ENCODE measurements at places on chromosomes 4 and X.

DNA sequence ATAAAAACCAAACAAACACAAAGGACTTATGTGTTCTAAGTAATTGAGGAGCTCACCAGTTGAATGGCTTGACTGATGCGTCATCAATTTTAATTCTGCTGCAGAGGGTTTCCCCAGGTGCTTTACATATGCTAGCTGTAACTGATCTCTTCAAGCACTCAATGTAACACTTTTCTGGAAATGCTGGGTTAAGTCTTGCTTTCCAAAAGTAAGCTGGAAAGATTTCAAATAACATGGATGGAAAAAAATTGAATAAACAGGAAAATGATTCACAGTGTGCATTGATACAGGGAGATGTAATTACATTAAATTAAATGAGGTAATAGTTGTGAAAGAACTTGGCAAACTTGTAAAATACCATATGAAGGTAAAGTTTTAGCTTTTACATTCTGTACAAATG, 186.7 kb upstream of the WDFY3 start:
- DNase-seq = no peak

DNA sequence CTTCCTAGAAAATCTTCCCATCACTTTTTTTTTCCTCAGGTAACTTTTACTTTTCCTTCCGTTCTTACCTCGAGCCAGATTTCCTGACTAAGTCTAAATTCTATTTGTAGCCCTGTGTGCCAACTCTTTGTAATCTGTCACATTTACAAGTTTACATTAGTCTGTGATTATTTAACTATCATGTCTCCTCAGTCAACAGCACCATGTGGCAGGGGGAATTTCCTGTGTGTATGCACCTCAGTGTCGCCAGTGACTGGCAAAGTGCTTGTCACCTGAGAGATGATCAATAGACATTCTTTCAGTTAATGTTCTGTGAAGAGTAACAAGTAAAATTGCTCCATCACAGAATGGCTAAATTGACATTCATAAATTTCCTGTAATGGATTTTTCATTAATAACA, 468.5 kb downstream of the PDGFC start:
- no peak for DNase-seq

- DNase-seq = no peak
Measured at GRCh38 chr4:146291313-146291712, 77.0 kb downstream of the REELD1 start.

DNA sequence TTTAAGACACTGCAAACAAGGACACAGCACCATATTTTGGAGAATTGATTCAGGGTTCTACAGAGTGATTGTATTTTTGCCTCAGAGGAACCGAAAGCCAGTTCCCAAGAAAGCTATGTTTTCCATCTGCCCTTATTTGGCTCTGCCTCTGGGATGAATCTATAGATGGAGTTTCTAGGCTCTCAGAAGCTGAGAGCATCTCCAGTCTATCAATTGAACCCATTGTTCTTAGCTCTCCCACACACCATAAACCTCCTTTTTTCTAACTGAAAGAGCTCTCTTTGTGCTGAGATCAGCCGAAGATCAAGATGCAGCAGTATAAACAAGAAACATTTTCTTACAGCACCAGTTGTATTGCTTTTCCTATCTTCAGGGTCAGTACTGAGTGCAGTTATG, 16.9 kb downstream of the PLP1 start:
- DNase-seq = no peak

- no peak for DNase-seq
Measured at GRCh38 chrX:18974993-18975392, 8.9 kb downstream of the PHKA2 start.

GRCh38 chrX:148416931-148417330, 83.5 kb upstream of the AFF2 start:
- no peak for DNase-seq

GRCh38 chrX:19204636-19205035, 82.4 kb upstream of the ADGRG2 start:
- no peak for DNase-seq

GRCh38 chr4:24871210-24871609, 41.6 kb downstream of the CCDC149 start:
- no peak for DNase-seq

GRCh38 chr4:94947681-94948108, 189.9 kb downstream of the BMPR1B start:
- DNase-seq = no peak

DNA sequence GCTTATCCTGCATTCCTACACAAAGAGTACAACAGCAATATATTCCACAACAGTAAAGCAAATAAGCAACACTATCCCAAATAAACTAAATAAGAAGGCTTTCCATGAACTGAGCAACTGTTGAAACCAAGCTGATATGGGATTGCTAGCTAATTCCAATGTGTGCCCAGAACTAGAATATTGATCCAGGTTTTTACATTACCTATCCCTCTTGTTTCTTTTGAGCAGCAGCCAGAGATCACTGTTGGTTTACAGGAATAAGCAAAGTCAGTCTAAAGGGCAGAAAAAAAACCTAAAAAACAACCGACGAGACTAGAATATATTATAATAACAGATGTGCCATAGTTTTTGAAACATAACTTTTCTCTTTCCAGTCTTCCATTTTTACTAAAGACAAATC, 22.4 kb upstream of the ADH4 start:
- no peak for DNase-seq

DNA sequence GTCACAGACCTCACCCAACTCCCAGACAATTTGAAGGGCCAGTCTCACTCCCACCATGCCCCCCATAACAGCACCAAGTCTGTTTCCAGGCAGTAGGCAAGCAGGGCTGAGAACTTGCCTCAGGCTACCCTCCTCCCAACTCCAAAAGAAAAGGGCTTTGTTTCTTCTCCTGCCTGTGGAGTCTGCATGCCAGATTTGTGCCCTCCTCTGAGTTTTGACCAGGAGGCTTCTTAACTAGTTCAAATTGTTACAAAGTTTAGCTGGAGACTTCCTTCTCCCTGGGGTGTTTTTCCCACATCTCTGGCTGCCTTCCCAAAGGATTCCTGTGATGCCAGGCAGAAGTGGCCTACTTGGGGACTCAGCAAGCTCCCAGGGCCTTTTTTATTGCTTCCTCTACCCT, 29.6 kb downstream of the PBDC1 start:
- no peak for DNase-seq

DNA sequence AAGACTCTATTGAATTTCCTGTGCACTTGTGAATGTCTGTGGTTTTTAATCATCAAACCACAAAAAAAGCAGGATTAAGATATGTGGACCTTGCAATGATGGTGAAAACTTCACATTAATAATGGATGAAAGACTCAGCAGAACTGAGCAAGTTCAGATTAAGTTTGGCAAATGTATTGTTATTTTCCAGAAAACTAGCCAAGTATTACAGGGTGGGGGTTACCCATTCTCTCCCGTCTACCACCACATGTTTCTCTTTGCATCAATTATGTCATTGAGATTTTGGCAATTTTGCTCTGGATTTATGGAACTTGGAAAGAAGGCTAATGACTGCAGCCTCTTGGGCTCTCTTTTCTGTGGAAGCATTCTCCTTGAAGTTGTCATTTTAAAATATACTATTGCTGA, 577.1 kb downstream of the ANKRD50 start:
- no peak for DNase-seq

DNA sequence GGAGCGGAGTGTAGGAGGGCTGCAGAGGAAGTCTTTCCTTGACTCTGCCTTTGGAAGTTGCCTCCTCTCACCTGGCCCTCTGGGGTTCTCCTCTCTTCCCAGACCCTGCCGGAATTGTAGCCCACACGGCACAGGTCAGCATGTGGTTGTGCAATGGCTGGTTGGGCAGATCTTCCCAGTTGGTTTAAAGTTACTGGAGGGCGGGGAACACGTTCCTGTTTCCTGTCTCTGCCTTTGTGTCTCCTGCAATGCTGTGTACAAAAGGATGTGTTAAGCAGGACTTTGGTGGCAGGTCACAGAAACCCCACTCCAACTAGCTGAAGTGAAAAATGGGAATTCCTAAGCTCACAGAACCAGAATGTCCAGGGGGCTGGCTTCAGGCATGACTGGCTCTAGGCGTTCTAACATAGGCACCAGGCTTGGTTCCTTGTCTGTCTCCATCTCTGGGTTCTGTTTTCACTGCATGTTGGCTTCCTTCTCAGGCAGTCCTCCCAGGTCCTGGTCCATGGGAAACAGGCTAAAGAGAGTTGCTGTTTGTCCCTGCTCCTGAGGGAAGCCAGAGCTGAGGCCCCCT, 19.9 kb downstream of the SORCS2 start:
- no peak for DNase-seq

GRCh38 chrX:17077361-17077760, 130.9 kb downstream of the REPS2 start:
- DNase-seq = no peak

DNA sequence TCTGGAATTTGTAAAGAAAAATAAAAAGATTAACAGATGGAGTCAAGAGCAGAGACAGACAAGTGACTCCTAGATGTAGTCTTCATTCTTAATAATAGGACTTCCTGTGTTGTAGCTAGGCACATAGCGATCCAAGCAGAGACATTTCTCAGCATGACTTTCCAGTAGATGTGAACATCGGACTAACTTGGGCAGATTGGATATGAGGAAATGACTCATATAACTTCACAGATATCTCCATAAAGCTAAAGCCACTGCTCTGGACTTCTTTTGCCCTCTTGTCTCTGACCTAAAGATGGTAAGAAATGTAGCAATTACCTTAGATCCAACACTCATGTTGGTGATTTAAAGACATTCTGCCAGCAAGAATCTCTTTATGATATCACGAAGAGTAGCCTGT, 131.7 kb downstream of the EPHA5 start:
- DNase-seq = no peak

GRCh38 chr4:158768555-158769174, at the start of gene FNIP2:
Gene FNIP2 (plus strand): TSS chr4:158769026. CDS start chr4:158769213, 187 bp downstream.
- DNase-seq = no peak

DNA sequence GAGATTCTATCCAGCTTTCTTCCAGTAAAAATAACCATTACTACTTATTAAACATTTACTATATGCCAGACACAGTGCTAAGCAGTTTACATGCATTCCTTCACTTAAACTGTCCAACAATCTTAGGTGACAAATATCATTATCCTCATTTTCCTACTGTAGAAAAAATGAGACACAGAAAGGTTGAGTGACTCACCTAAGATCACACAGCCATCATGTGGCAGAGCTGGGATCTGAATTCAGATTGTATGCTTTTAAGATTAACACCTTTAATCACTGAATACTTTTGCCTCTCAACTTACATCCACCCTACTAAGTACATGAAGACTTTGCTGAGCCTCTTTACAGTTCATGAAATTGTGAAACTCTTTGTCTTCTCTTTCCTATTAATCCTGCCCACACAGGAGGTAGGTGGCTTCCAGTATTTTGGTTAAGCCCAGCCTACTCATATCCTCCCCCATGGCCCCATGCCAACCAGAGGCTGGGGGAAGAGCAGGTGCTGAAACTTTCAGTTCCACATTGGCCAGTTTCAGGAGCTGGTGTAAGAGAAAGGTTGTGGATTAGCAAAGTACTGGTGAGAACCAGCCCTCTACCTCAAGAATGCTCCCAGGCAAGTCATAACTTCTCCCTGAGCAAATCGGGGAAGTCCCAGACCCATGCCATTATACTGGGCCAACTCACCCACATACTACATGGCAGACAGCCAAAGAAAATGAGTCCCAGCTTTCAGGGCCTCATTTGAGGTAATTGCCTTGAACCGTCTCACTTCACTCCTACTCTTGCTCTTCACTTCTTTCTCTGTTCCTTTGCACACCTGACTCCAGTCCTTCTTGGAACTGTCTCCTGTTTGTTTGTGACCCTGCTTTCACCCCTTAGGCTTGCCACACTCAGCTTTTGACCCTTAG, 211.1 kb downstream of the GUCY2F start:
- no peak for DNase-seq

DNA sequence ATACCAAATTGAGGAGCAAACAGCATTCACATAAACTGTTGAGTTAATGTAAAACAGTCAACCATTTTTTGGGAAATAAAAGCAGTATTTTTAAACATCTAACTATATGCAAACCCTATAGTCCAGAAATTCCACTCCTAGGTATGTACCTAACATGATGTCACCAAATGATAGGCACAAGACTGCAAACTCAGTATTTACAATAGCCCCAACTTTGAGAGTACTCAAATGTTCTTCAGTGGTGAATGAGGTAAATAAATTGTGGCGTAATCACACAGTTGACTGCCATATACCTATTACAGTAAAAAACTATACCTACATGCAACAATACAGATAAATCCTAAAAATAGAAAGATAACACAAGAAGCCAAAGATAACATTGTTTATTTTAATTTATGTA, 1243.8 kb upstream of the ADGRL3 start:
- DNase-seq = no peak

GRCh38 chrX:71923516-71923915, 12.9 kb downstream of the NHSL2 start:
- DNase-seq = no peak

Measured in brain pericyte (primary cell).